ENCODE measurements at places on chromosomes 1 and 21.

DNA sequence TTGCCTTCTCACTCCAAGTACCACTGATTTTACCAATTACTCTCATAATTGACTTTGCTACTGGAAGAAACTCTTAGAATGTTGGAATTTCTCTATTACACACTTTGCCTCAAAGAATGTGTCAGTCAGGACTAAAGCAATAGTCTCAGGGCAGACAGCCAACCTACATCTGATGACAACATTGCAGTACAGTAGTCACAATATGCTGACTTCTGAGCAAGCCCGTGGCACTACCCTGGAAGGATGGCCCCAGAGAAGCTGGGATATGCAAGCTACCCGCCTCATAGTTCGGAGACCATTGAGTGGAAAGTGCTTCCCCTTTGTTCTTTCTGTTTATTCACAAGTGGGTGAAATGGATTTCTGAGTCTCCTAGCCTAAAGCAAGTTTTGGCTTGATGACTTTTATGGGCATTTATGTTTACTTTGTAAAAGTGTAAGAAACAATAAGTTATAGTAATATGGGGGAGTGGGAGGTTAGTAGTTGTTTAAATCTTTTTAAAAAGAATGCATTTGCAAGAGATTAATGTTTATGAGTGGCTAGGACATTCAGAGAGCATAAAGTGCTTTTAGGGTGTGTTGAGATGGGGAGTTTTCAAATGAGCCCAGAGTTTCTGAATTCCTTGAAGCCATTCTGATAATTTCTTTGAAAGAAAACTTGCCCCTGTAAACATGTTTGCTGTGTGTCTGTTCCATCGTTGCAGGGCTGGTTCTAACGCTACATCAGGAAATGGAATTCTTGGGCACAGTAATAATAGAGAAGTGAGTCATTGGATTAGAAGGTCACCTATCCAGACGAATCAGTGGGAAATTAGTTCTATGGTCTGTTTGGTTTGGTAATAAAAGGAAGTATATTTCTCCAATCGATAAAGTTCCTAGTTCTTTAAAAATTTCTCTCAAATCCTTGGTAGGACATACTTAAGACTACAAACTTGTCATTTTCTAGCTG, 63.8 kb downstream of the LMO4 start:
- no peak for DNase-seq

- peak; percentile 7 for DNase-seq
Observed at GRCh38 chr1:21594935-21595897, 73.9 kb downstream of the RAP1GAP start.

GRCh38 chr1:204382714-204383083, 23.0 kb upstream of the PLEKHA6 start:
- DNase-seq: no peak

DNA sequence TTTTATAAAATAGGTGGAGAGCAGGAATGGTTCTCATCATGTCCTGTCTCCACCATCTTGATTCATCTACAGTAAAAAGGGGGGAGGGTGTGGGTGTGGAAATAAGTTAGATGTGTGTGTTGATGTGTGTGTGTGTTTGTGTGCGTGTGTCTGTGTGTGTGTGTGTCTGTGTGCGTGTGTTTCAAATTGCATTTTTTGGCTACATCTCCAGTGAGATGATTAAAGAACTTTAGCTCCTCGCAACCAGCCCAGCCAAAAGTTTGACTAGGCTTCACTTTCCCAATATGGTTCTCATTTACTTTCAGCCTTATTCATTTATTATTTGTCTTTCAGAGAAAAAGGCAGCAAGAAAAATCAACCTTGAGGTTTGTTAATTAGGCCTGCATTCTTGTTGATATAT, 14.7 kb upstream of the HAO2 start:
- no peak for DNase-seq

DNA sequence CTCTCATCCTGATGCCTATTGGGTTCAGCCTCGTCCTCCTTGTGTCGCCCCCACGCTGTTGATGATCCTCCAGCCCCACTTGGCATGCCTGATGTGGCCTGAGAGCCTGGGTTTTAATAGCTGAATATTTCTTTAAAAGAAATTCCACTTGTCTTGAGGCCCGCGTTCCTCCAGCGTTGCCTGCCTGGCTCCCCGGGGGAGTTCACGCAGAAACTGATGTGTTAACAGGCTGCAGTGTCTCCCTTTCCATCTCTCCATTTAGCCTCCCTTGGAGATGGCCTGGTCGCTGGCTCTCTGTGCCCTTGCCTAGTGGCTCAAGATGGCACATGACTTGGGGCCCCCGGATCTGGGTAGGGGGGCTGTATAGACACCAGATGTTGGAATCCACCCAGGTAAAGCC, 9.5 kb downstream of the ACTL8 start:
- no peak for DNase-seq

DNA sequence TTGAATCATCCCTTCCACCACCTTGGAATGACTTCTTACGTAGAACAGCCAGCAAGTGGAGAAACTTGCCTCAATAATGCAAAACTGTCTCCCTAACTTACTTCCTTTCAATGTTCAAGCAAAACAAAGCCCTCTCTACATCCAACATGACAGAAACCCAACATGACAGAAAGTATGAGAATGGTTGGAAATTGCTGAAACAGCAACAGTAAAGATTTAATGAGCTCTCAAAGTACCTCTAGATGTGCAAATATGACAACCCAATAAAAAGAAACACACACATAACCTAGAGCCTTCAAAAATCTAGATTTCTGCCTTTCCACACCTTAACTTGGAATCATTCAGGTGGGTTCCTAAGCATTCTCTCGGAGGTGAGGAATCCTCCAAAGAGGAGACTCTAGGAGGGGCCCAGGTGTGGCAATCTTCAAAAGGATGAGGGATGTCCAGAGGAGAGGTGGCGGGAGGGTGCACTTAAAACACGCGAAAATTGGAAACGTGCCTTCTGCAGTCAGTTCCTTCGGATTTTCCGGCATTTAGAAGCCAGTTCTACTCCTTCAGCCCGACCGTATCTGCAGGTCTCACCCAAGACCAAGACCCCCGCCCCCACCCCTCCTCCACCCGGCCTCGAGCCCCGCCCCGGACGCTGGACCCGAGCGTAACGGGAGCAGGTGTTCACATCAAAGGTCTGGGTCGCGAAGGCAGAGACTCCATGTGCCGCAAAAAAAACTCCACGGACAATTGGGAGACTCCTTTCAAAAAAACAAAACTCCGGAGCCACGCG, 996 bp upstream of the MGST3 start:
- no peak for DNase-seq

Measured in AG09319 (cell line).